ENCODE measurements at places on chromosomes 1 and 21.
A peak's percentile ranks its signal among the peaks of the same experiment; 100 is the strongest.

DNA sequence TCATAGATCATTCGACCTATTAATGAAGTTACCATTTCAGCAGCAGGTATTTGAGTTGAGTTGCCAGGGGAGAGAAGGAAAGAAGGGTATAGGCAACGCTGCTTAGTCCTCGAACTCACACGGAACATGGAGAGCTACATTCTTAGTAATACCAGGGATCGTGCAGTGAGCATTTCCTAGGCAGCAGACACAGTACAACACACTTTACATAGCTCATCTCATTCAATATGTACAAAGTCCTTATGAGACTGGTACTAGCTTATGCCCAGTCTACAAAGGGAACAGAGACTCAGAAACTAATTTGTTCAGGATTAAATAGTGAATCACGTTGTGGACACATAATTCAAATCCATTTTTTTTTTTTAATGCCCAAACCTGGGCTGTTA, 25.6 kb downstream of the IRF2BP2 start:
- no peak for DNase-seq

GRCh38 chr1:39657402-39657801, 14.5 kb downstream of the NT5C1A start:
- DNase-seq, result no peak

DNA sequence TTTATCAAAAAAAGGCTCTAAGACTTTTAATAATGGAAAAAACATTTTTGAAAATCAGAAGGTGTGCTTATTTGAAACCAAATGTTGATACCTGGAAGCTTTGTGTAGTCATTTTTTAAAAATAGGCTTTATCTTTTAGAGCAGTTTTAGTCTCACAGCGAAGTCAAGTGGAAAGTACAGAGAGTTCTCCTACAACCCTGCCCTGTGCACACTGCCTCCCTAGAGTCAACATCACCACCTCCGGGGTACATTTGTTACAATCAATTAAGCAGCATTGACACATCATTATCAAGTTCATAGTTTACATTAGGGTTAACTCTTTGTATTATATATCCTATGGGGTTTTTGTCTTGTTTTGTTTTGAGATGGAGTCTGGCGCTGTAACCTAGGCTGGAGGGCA, 10.7 kb upstream of the ERO1B start:
- no peak for DNase-seq

GRCh38 chr1:183590244-183591191, at the start of gene NCF2:
Gene NCF2, minus strand, starts transcription at chr1:183590459. Its CDS starts 130 bp downstream, at chr1:183590329.
- no peak for DNase-seq

DNA sequence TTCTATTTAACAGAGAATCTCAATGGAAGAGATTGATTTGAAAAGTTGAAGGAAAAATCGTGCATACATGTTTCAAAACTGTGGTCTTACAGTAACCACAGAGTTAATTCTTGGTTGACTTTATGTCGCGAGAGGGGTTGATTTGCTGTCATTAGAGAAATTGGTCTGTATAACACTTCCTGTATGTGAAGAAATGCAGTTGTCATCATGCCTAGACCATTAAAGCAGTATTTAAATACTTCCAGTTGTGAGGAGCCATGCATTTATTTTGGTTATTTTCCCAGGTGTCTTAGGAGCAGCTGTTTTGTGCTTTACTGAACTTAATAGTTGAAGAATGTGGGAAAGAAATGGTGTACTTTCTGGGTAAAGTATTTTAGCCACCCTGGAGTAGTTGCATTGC, 76.2 kb downstream of the NFIA start:
- DNase-seq, result no peak

DNA sequence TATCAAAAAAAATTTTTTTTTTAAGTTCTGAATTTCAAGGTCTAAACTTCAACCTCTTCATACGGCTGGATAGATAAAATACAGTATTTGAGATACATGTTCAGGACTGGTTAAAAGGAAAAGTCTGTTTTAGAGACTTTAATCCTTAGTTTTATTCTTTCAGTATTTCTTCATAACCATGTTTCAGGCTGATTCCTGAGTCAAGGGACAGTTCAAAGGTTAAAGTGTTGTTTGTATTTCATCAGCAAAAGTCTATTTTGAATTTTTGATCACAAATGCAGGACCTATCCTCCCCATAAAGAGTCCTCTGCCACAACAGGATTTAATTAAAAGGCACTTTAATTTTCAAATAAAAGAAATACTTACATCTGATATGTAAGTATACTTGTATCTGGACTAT, 53.5 kb downstream of the SELENOF start:
- no peak for DNase-seq

DNA sequence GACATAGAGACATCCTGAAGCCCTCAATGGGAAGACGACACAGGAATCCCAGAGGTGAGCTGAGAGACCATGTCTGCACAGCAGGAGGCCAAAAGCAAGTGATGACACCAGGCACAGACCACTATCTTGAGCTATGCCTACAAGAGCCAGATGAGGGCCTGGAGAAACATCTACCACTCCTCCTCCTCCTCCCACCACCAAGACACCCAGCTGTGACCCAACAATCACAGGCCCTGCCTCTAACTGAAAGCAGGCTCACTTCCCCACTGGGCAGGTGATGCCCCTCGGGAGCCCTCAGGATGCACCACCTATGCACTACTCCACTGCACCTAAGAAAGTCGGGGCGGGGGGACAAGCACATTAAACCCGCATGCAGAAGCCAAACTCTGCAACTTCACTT, 16.5 kb downstream of the TADA1 start:
- no peak for DNase-seq

DNA sequence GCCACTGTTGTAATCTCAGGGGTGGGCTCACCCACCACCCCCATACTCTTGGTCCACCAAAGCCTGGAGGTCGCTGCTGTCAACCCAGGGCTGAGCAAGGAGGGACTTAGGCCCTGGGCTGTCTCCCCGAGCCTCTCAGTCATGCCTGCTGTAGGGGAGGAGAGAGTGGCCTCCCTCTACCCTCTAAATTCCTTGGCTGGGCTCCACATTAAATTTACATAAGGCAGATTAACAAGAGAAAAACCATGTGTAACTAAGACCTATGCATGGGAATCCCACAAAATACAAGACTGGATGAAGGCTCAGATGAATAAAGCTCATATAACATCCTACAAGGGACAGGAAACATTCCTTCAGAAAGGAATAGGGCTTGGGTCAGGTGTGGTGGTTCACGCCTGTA, 1.8 kb upstream of the PIK3CD start:
- DNase-seq, result no peak

DNA sequence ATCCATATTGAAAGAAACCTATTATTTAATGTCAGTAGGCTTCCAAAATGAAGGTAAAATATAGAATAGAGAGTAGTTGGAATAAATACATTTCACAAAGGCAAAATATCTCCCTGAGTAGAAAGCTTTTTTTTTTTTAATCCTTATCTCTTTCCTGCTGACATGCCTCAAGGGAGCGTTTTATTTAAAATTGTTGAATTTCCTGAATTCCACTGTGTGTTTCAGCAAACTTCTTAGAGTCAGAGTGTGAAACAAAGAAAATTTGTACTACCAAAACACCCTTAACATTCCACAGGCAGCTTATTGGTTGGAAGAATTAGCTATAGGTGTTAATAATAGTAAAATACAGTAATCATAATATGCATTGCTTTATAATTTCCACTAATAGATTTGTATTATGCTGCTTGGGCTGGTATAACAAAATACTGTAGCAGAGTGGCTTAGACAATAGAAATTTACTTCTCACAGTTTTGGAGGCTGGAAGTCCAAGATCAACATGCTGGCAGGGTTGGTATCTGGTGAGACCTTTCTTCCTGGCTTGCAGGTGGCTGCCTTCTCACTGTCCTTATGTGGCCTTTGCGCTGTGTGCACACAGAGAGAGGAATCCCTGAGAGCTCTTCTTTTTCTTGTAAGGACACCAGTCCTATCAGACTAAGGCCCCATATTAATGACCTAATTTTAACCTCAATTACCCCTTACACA, 468.4 kb upstream of the C1orf87 start:
- no peak for DNase-seq

GRCh38 chr1:199172171-199173124, 533.6 kb downstream of the PTPRC start:
- no peak for DNase-seq

DNA sequence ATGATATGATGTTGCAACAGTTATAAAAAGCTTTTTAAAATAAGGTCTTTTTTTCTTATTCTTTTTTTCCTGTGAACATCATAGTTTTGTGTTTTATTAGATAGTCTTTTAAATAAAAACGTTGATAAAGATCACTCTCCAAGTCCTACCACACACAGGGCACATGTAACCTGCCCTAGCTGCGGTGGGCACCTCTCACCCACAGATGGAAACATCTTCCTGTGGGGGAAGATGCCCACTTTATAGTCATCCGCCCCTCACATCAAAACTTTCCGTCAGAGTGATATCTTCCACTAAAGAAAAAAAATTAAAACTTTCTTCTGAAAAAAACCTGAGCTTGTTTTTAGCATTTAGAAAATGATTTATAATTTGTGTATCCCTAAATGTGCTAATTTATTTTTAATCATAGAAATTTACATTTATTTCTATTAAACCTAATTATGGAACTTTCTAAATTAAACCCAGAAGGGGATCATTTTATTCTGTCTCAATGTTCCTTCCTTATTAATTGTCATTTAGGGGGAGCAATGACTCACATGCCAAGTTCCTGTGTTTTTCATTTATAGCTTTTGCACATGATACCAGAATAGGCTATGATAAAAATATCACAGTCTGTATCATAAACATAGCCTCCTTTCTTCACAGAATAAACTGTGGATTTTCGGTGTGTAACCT, 24.7 kb downstream of the TNFRSF9 start:
- DNase-seq, result no peak

DNA sequence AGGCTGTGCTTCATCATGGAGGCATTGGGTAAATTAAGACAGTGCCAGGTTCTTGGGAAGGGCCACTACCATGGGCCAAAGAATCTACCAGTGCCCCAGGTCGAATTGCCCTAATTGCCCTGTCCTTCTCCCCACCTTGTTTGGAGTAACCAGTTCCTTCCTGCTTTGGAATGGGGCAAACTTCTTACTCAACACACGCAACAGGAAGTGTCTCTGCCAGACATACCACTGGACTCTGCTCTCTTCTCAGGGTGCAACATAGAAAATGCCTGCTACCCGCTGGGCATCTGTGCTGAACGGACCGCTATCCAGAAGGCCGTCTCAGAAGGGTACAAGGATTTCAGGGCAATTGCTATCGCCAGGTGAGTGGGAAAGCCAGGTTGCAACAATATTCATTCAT, 15.8 kb downstream of the CDA start:
- DNase-seq, result no peak

DNA sequence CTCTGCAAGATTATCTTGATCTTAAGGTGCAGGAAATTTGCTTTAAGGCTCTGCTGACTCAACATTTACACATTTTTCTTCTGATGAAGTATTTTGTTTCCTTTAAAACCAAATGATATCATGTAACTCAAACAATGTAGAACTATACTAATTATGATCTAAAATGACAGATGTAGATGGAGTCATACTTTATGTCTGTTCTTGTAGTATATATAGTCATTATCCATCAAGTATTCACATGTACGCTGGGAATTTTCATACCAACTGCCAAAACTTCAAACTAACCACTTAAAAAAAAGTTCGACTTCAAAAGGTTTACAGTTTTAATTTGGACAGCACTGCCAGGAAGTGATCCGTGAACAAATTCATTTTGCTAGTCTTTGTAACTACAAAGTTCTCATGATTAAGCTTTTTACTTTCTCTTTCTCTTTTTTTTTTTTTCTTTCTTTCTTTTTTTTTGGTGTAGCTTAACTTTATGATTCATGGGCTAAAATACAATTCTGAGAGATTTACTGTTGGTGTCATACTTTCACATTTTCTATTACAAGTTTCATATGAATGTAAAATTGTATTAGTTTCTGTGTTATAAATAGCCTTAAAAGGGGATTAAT, 509.0 kb upstream of the CXADR start:
- DNase-seq, result peak; percentile 27

GRCh38 chr1:236143104-236143948, 987 bp downstream of the GPR137B start:
- DNase-seq, result no peak

- DNase-seq, result no peak
Observed at GRCh38 chr1:61370177-61370912, 288.0 kb downstream of the NFIA start.

- DNase-seq, result no peak
Observed at GRCh38 chr1:29675481-29676263, 439.4 kb downstream of the PTPRU start.

DNA sequence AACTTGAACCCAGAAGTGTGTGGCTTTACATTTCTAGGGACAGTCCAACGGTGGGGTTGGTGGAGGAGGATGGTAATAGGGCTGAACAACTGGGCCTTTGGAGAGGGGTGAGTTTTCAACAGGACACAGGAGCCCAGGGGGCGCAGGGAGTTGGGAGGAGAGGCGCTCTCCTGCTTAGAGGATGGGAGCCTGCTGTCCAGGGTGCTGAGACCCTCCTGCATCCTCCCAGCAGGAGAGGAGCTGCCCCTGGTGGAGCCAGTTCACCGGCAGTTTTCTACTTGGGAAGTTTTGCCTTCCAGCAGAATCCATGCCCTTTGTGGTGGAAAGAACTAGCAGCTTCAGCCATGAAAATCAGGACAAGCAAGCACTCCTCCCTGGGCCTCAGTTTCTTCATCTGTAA, 8.6 kb downstream of the KCNC4 start:
- no peak for DNase-seq

- no peak for DNase-seq
Observed at GRCh38 chr1:6688001-6688400, 13.6 kb downstream of the DNAJC11 start.

DNA sequence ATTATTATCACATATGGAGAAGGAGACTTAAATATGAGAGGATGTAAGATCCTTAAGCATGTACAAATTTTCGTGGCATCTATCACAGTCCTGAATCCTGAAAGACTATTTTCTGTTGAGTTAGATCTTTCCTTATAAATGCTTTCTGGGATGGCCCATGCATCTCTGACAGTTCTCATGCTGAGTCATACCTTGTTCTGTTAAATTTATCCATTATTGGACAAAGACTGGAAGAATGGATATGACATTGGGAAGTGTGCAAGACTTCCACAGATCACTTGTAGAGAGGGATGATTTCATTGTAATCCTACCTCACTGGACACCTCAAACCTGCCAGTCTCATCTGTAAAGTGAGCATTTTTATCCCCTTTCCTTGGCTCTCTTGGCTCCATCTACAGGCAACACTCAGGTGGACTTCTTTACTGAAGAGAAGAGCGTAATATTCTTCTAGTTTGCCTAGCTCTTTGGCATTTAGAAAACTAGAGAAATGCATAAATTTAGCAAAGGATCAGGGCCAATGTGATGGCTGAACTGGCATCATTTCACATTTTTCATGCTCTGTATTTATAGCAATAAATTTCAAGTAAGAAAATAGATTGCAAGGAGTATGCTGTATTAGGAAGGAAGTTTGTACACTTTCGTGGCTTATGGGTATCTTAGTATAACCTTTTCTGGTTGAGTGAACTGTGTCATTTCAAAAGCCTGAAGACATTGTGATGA, 128.2 kb downstream of the NFIA start:
- DNase-seq, result no peak

GRCh38 chr1:174324493-174324892, 123.3 kb upstream of the GPR52 start:
- no peak for DNase-seq

GRCh38 chr1:50278410-50278809, 144.8 kb downstream of the DMRTA2 start:
- DNase-seq, result no peak

Data from HS-27A (cell line).